Activated CD4-positive, alpha-beta T cell treated with anti-CD3 and anti-CD28 coated beads, Interleukin-2, amount 50 U/mL, for 48 hours (primary cell): ENCODE measurements at places on chromosomes 2 and 18.

GRCh38 chr2:14910654-14911053 is 278.1 kb downstream of the LRATD1 start:
- no peak for DNase-seq

DNA sequence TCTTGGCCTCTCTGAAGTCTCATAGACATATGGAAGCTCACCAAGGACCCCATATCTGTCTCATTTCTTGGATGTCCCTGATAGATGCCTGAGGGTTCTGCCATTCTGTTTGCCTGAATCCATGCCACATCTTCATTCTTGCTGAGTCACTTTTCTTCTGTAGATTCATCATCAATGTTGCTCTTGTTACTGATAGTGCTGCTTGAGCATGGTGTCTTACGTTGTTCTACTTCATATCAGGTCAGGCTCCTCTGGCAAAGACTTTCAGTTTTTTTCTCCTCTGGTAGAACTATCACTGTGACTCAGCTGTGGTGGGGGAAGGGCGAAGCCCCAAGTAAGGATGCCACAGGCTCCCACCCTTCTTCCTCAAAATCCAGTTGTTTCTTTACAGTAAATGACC is 885.2 kb downstream of the DCDC2C start:
- no peak for DNase-seq

GRCh38 chr18:56269958-56270357 is 368.4 kb downstream of the TXNL1 start:
- DNase-seq, result no peak

- DNase-seq, result no peak
These were observed 276.9 kb upstream of the ERBB4 start for GRCh38 chr2:212815453-212815852.

DNA sequence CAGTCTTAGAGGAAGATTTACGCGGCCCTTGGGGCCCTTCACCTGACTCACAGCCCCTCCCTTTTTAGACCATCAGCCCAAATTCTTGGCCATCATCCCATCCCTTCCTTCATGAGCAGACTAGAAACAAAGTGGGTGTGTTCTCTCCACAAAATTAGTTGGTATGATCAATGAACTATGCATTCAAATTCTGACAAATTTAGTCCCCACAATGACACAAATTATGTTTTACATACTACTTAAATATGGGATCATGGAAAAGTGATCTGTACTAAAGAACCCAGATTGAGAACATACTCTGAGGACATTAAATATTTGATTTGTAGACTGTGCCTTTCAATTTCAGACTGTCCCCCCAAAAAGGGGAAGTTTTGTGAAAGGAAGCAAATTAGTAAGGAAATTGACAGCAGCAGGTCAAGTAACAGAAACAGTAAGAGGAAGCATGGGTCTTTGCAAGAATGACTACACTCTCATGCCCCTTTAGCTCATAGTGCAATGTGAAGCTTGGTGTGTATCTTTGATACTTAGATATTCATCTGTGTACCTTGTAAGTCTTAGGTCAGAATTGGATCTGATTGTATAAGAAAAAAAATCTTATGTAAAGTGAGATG is 2.2 kb upstream of the MAPRE2 start:
- DNase-seq, result no peak

DNA sequence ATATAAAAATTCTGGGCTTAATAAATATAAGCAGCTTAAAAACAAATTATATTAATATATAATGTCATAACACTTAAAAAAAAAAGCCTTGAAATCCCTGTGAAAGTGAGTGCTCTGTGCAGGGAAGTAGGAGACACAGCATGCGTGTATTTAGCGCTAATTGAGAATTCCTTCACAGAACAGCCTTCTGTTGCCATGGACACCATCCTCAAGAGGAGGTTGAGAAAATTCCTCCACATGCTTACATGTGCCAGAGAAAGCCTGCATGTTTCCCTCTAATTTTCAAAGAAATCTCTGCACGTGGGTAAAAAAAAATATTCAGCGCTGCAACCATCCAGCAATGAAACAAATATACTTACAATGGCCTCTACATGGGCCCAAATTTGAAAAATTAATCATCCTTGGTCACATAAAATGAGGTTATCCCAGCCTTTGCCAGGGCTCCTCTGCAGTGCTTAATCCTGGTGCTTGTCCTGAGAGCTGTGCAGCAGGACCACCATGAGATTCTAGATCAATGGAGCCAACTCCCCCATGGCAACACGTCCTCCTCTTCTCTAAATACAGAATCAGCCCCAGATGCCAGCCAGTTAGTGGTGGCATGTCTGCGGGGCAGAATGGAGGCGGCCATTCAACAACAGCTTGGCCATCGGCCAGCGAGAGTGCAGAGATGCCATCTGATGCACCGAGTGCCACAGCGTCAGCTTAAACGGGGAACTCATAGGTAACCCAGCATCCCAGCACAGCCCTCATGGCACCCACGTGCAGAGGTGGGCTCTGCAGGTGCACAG is 228.0 kb downstream of the MYT1L start:
- no peak for DNase-seq

- peak; percentile 13 for DNase-seq
These were observed 1.1 kb upstream of the FN1 start for GRCh38 chr2:215436705-215437565.

GRCh38 chr2:132824716-132825115 is 154.7 kb upstream of the LYPD1 start:
- no peak for DNase-seq

GRCh38 chr2:100611079-100612029 is 48.6 kb downstream of the PDCL3 start:
- no peak for DNase-seq

GRCh38 chr2:23602116-23602515 is 217.1 kb downstream of the KLHL29 start:
- DNase-seq, result no peak

DNA sequence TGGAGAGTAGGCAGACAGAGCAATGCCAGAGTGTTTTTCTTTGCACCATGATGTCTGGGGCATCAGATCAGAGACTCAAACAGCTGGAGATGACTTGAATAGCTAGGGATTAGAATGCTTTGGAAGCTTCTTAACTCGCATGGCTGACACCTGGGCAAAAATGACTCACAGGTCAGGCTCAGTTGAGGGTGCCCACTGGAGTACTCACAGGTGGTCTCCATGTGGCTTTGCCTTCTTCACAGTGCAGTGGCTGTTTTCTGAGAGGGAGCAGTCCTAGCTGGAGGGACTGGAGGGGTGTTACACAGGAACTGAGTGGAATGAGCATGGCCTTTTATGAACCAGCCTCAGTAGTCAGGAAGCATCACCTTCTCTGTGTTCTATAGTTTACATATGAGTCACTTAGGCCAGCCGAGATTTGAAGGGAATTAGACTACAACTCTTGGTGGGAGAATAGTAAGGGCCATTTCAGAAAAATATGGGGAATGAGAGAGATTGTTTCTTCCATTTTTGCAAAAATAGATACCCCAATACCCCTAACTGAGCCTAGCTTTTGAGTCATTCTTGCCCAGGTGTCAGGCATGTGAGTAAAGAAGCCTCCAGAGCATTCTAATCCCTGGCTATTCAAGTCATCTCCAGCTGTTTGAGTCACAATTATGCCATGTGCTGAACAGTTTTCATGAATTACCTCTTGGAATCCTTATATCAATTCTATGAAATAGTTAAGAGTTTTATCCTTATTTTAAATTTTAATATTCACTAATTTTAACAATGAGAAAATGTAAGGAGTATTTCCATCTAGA is 7.1 kb upstream of the PPP1R1C start:
- DNase-seq, result no peak

- DNase-seq, result no peak
These were observed 7.7 kb upstream of the STPG4 start for GRCh38 chr2:47162780-47163179.

GRCh38 chr2:71562518-71562917 is 109.2 kb downstream of the DYSF start:
- DNase-seq, result no peak

- no peak for DNase-seq
These were observed 24.8 kb downstream of the ATP9B start for GRCh38 chr18:79093986-79094385.

DNA sequence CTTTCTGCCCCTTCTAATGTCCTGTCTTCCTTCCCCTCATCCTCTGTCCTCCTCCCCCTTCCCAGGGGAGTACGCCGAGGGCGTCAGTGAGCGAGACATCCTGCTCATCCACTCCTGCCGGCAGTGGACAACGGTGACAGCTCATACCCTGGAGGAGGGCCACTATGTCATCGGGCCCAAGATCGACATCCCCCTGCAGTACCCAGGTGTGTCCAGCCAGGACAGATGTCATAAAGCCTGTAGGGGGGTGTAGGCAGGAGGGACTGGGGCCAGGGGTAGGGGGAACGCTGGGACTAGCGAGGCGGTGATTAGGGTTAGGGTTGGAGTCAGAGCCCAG is 3.4 kb downstream of the GAREM2 start:
- no peak for DNase-seq

DNA sequence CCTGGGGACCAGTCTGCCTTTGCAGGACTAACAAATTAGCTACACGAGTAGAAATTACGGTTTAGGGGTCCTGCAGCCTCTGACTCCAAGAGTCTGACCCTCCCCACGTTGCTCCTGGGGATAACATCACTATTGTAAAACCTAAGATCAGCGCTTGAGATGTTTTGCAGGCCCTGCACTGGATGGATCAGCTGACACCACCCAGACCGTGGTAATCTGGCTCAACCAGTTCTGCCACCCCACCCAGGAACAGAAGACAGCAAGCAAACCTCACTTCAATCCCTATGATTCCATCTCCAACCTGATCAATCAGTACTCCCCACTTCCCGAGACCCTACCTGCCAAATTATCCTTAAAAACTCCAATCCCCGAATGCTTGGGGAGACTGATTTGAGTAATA is 31.7 kb downstream of the NGEF start:
- DNase-seq, result no peak

GRCh38 chr18:10374195-10374594 is 80.2 kb upstream of the APCDD1 start:
- no peak for DNase-seq

- DNase-seq, result peak; percentile 41
These were observed 2.2 kb downstream of the HMSD start for GRCh38 chr18:63951302-63951705.

DNA sequence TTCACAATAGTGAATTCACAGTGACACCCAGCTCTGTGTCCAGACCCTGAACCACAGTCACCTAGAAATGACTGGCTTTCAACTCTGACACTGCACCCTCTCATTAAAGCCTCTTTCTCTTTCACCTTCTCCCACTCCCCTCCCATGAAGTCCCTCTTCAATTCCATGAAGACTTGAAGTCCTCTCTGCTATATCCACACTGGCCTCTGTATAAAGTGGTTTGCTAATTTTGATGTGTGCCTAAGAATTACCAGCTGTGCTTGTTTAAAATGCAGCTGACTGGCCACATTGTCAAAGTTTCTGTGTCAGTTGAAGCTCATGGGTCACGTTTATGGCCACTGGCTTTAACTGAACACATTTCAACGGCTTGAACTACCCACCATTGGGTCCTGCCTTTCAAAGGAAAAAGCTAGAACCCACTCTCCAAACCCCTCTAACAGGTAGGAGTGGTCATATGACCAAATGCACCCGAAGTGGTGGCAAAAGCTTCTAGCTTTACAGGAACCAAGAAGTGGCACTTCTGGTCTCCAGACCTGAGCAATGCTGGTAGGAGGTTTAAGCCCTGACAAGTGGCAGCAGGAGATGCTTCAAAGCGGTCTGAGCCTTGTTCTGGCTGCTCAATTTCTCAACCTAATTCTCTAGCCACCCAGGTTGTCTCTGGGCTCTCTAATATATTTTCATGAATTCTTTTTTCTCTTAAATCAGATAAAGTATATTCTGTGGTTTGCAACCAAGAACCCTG is 34.2 kb downstream of the B4GALT6 start:
- no peak for DNase-seq

GRCh38 chr2:95014126-95014708 is 11.3 kb upstream of the MAL start:
- DNase-seq, result no peak

GRCh38 chr2:239308661-239309397 is 92.0 kb downstream of the HDAC4 start:
- no peak for DNase-seq

GRCh38 chr2:135349941-135350340 is 181.1 kb downstream of the ZRANB3 start:
- DNase-seq, result no peak

DNA sequence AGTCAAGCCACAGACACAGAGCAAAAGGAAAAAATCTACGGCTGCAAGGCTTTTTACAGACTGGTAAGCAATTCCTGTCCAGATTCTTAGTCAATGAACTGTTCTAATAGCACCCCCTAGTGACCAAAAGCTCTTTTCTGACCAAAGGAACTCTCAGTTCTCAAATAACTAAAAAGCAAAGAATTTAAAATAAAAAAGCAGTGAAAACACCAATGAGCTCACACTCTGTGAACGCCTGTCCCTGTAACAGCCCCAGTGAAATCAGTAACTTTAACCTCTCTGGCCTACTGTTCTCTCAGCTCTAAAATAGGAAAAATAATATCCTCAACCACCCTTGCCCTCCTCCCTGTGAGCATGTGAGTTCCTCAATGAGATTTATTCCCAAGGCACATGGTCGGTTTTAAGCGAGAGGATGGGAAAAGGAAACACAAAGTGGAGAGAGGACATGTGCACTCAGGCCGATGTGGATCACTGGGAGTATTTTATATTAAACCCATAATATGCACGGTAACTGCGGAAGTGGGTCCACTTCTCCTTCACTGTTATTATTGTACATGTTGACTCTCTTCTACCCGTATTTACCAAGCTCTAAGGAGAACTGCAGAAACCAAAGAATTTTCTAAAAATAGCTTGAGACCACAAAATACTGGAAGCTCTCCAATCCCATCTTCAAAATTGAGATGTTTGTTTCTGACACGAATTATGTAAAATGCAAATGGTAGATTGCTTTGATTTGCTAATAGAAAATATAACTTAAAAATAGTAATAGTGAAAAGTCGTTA is 128.5 kb downstream of the STK39 start:
- DNase-seq, result no peak

DNA sequence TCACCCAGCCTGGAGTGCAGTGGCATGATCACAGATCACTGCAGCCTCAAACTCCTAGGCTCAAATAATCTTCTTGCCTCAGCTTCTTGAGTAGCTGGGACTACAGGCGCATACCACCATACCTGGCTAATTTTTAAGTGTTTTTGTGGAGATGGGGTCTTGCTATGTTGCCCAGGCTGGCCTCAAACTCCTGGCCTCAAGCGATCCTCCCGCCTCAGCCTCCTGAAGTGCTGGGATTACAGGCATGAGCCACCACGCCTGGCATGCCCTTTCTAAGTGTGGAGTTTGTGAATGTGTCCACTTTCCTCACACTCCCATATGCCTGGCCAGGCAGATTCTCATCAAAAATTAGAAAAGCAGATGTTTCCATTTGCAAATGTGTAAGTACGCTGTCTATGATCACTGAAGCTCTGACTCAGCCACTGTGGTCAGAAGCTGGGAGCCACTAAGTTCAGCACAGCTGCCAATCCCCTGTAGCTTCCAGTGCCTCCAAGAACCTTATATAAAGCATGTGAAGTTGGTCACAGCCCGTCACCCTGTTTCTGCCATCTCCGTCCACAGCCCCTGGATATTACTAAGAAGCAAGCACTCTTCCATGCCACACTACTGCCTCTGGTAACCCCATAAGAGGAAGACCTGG is 155.4 kb downstream of the FAM210A start:
- no peak for DNase-seq

GRCh38 chr2:234670806-234671205 is 173.9 kb upstream of the ARL4C start:
- DNase-seq, result no peak

GRCh38 chr2:223026357-223027110 is 25.5 kb upstream of the KCNE4 start:
- DNase-seq, result no peak

GRCh38 chr2:209662021-209662420 is 109.6 kb upstream of the UNC80 start:
- DNase-seq, result no peak
